NCI-H1105 treated with DMSO at 0.1 percent for 48 hours (cell line): ENCODE measurements at places on chromosomes 2 and 18.

DNA sequence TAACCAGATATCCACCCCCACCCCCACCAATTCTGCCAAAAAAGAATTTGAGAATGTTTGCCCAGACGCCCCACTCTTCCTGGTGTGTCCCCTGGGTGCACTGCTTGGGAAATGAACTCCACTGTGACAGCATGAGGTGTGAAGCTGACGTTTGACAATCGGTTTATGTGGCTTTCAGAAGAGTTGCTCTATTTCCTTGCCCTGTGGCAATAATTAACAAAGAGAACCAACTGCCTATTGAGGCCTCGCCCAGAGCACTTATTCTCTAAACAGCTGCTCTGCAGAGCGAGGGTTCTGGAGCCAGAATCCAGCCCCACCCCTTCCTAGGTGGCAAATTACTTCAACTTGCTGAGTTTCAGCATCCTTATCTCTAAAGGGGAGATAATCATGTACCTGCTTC, 115.8 kb upstream of the SIX3 start:
- peak; percentile 52 for DNase-seq

GRCh38 chr2:239662413-239663120, 261.7 kb upstream of the HDAC4 start:
- DNase-seq, result no peak

- no peak for DNase-seq
Observed at GRCh38 chr2:241639385-241639784, 1.9 kb downstream of the ATG4B start.

GRCh38 chr18:10141559-10141958, 227.7 kb downstream of the VAPA start:
- no peak for DNase-seq

DNA sequence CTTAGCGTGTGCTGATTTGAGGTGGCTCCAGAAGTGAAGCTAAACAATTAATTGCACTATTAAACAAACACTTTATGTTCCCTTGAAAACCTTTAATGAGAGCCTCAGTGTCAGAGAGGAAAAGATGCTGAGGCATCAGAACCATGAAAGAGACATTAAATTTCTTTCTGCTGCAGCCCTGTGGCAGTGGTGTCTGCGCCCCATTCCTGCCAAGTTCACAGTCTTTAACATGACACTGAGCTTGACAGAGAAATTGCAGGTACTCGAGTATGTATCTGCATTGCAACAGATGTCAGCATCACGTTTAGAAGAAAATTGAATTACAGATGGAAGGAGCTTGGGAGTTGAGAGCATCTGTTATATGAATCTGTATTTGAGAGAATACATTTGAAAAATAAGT, 111.3 kb upstream of the CREB1 start:
- no peak for DNase-seq

DNA sequence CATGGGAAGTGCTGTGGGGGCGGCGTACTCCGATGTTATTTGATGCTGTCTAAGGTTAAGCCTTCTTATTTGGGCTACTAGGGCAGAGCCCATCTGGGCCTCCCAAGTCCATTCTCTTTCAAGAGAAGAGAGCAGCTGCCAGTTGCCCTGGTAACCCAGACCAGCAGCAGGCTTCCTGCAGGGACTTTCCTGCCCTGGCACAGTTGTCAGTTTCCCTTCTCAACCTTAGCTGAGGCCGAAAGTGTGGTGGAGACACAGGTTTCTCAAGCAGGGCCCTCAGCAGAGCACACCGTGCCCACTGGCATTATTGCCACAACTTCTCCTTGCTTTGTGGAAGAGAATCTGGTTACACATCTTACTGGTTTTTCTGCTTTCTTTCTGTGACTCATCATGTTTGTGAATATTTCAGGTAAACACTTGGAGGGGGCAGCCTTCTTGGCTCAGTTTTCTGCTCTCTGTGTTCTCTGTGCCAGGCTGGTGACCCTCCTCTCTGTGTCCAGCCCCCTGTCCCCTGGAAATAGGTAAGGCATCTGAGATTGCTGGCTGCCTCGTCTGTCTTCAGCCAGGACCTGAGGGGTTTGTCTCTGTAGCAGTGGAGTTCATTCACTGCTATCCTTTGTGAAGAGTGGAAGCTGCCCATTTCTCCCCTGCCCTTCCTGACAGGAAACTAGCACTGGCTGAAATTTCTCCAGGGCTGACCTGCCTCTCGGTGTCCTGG, 111.0 kb downstream of the B3GNT2 start:
- no peak for DNase-seq

DNA sequence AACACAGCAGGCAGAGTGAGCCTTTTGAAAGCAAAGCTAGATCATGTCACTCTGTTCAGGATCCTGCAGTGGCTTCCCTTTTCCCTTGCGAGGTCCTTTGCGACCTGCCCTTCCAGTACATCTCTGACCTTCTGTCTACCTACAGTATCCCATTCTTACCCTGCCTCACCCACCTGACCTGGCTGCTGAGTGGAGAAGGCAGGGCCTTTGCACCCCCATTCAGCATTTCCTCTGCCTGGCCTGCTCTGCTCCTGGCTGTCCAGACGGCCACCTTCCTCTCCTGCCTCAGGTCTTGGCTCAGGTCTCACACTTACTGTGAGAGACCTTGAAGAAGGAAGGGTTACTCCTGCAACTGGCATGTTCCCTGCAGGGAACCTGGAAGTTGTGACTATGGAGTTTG, 77.4 kb downstream of the MAPRE2 start:
- DNase-seq, result no peak

- DNase-seq, result no peak
Observed at GRCh38 chr2:9819551-9819950, 23.7 kb upstream of the TAF1B start.

- no peak for DNase-seq
Observed at GRCh38 chr2:8674420-8675009, 7.3 kb upstream of the ID2 start.

- DNase-seq, result no peak
Observed at GRCh38 chr2:151765760-151766410, 31.6 kb upstream of the NEB start.

- no peak for DNase-seq
Observed at GRCh38 chr2:236242057-236242495, 22.1 kb downstream of the ASB18 start.

DNA sequence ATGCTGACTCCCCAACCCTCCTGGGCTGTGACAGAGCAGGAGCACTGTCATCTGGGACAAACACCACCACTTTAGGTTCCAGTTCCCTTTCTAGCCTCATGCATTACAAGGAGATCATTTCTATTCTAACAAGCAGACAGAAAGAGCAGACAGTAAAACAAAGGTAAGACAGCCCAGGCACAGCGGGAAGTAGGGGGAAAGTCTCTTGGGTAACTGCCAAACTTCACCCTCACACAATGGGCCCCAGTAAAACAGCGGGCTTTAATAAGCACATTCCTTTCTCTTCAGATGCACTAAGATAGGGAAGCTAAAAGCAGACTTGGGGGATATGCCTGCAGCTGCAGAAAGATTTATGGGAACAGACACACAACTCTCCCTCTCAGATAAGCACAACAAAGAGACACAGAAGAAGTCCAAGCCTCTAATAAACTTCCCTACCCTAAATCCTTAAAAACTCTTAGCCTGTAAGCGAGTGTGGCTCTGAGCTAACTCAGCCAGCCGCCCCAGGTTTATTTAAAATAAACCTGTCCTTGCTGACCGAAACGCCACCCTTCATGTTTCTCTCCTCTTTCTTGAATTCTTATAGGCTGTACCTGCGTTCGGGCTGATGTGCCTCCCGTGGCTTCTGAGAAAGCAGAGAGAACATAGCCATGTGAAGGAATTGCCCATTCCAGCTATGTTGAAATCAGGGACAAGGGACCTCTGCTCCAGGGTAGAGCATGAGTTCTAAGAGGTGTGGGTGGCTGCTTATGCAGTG, 726.8 kb upstream of the DDX18 start:
- peak; percentile 50 for DNase-seq

DNA sequence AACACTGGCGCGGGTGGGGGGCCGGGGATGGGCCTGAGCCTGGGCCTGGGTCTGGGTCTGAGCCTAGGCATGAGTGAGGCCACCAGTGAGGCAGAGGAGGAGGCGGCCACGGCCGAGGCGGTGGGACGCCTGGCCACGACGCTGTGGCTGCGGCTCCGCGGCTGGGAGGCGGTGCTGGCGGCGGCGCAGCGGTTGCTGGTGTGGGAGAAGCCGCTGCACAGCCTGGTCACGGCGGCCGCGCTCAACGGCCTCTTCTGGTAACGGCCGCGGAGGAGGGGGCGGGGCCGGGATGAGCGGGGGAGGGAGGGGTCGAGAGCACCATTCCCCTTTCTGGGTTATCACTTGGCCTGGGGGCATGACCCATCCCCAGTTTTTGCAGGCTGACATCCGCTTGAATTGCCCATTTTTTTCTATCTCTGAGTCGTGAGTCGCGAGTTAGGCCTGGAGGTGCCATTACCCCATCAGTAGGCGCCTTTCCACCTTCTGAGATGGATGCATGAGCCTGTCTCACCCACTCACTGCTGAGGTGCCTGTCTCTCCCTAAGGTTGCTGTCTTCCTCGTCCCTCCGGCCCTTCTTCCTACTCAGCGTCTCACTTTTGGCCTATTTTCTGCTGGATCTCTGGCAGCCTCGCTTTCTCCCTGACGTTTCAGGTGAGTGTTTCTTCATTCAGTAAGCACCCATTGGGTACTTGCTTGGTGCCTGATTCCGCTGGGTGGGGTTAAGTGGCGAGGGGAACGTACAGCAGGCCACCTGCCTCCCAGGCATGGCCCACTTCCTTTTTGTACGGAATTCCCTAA, 501 bp downstream of the RETREG2 start:
- no peak for DNase-seq

DNA sequence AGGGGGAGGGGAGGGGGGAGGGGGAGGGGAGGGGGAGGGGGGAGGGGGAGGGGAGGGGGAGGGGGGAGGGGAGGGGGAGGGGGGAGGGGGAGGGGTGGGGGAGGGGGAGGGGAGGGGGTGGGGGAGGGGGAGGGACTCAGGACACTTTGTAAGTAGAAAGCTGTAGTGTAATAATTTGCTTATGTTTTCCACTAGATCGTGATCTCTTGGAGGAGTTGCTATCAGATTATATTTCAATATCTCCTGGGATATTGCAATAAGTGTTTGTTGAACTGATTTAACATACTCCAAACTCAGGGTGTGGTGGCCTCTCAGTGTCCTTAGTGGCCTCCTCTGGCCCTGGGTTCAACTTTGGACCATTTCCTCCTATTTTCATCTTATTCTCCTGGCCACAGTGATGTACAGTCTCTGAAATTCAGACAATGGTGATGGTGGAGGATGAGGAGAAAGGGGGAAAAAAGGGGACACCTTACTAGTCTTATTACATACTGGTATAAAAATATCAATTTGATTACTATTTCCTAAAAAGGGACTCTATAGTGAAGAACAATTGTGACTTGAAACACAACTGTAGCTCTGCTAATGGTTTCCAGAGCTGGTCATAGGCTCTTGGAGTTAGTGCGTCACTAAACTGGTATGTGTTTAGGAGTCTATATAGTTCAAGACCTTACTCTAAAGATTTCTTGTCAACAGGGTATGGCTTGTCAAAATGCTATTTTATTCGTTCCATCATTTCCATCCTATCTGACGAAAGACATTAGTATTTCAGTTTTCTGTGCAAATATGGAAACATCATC, 89.6 kb downstream of the DDX1 start:
- no peak for DNase-seq

- no peak for DNase-seq
Observed at GRCh38 chr2:134290358-134290757, 36.5 kb downstream of the MGAT5 start.

- no peak for DNase-seq
Observed at GRCh38 chr2:16972276-16972675, 306.6 kb upstream of the CYRIA start.
